Cortex of kidney (tissue), 1 donor: ENCODE measurements at places on chromosomes 11 and 22.

DNA sequence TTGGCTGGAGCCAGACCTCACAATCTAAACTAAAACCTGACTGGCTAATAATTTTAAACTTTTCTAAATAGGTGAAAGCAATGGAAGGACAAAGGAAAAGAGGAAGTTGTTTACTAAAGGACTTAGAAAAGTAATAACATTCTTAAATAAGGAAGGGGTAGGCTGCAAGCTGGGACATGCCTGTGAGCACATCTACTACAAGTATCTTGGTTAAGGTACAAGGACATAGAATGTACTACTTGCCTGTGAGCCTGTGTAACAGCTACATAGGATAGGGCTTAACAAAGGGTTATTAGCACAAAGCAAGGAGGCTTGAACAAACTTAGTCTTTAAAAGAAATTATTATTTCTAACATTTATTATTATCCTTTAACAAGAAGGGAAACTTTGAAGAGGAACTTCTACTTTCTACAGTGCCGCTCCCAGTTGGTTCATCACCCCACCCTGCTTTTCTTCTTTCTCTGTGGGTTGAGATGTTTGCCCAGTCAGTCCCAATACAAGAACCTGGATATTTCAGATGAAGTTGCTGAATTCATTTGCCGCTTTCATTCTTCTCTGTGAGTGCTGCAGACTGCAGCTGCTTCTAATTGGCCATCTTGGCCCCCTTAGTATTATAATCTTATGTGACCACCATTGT lies 87.5 kb downstream of the PRMT3 start:
- DNase-seq: no peak

GRCh38 chr11:118899296-118899688 lies 15.6 kb downstream of the CXCR5 start:
- DNase-seq: no peak

DNA sequence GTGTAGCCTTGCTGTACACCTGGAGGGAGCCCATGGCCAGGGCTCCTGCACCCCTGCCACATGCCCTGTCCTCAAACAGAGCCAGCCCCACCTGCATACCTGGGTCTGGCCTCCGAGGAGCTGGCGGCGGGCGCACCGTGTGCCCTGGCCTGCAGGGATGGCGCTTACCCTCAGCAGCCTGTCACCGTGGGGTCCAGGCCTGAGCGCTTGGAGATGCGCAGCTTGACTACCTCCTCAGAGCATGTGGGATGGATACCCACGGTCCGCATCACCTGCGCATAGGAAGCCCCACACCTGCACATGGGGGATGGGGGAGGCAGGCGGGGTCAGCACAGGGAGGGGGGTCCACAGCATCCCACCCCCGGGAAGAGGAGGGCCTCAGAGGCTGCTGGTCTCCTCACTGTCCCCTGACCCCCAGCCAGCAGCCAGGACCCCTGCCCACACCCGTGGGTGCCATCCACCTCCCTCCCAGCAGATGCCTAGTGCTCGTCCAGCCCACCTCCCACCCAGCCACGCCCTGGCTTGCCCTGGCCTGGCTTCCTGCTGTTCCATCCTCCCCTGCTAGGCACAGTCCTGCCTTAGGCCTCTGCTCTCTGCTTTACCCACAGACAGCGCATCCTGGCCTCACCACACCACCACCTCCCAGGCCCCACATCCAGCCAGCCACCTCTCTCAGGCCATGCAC lies 22.4 kb upstream of the GNB1L start:
- DNase-seq: no peak

DNA sequence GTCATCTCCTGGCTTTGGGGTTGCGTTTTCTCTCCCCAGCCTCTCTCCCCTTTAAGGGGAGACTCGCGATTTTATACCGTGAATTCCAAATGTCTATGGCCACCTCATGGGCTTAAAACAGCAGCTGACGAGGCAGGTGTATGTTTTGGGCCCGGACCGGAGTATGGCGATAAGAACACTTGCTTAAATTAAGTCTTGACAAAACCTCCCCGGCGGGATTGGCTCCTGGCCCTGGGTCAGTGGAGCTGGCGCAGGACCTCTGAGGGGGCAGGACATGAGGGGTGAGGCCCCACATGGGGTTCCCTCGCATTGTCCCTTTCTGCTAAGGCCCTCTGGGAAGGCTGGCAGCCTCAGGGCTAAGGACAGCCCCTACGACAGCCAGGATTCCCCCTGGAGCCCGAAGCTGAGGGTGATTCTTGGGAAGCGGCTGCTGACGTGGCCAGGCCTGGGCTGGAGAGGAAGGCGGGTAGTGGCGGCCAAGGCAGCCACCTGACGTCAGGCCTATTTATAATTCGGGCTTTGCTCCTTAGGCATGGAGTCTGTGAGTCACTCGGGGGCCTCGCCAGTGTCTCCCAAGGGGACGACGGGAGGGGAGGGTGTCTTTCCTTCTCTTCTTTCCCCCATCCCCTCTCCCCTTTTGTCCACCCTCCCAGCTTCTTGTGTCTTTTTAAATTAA lies 12.7 kb downstream of the MYO18B start:
- DNase-seq: no peak

GRCh38 chr11:110679323-110679975 lies 32.8 kb downstream of the ARHGAP20 start:
- no peak for DNase-seq

DNA sequence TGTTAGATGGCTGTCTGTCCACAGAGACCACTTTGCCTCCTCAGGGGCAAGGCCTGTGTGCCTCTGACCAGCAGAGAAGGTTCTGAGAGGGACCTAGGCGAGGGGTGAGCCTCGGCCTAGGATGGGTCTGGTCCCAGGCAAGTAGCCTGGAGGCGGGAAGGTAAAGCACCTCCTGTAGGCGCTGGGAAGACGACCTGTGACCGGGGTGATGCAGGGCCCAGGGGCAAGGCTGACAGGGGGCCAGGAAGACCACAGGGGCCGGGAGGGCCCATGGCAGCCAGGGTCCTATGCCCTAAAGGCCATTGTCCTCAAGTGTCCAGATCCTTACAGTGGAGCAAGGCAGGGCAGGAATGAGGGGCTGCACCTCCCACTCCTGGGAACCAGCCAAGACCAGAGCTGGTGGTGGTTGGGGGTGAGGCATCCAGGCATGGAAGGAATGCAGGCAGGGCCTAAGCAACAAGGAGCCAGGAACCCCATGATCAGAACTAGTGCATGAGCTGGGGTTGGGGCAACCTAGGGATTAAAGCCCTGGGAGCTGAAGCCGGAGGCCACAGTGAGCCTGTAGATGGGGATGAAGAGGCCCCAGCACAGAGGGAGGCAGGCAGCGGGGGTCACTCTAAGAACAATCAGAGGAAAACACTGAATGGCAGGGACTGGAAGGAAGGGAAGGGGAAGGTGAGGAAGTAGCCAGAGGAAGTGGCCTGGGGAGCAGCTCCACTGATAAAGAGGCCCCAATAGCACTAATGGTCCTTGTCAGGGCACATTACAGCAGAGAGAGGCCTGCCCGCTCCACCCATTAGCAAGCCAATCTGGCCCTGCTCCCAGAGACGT lies 32.9 kb upstream of the KLHL35 start:
- no peak for DNase-seq

DNA sequence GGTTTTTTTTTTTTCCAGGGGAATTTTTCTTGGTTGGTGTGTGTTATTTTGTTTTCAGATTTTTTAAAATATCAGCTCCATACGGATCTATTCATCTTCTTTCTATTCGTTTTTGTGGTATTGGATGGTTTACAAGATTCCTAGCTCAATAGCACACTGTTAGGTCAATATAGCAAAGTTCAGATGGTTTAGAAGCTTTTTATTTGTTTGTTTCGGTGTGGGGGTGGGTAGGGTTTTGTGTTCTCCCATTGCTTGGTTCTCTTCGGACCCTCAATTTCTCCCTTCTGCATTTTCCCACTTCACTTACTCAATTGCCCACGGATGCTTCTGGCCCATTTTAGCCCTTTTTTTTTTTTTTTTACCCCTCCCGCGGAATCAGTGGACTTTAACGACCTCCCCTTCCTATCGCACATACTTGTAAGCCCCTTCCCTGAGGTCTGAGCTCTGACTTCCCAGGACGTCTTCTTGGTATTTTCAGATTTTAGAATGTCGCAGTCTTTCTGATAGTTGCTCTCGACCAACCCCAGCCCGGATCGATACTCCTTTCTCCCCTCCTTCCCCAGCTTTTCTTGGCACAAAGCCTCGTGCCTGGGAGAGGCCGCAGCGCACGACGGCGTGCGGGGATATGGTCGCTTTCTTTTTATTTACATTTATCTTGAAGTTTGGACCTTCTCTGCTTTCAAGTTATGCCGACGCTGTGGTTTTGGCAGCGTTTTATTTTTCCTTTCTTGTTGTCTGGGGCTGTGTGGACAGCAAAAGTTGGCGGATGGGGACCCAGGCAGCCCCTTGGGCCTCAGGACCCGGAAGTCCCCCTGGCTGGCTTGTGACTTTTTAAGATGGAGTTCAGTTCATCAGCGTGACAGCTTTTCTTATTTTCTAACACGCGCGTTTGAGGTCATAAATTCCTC lies 4.4 kb upstream of the SPDYC start:
- DNase-seq: no peak

- DNase-seq: no peak
Observed at GRCh38 chr11:69353696-69354544, 60.0 kb downstream of the MYEOV start.

- no peak for DNase-seq
Observed at GRCh38 chr11:65653229-65654225, 9.2 kb downstream of the RELA start.

DNA sequence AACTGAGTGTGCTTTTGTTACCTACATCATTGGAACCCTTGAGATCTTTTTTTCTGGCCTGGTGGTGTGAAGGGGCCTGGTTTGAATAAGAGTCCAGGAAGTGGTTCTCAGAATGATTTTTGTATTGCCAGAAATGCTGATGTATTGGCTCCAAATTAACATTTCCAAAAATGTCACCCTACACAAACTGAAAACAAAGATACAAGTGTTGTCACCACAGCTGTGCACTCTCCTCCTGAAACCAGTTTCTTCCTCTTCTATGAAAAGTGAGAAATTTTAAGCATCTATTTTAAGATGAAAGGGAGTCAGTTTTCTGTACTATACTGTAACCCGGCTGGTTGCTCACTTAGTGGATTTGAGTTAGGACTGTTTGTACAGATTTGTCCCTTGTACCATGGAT lies 218.8 kb downstream of the PGR start:
- no peak for DNase-seq

- no peak for DNase-seq
Observed at GRCh38 chr11:68036141-68036716, 2.6 kb upstream of the TCIRG1 start.

GRCh38 chr11:58575377-58576020 lies at the start of gene LPXN:
TSS of gene LPXN (minus strand) at chr11:58575856. CDS start at chr11:58575772, 84 bp downstream.
- no peak for DNase-seq

DNA sequence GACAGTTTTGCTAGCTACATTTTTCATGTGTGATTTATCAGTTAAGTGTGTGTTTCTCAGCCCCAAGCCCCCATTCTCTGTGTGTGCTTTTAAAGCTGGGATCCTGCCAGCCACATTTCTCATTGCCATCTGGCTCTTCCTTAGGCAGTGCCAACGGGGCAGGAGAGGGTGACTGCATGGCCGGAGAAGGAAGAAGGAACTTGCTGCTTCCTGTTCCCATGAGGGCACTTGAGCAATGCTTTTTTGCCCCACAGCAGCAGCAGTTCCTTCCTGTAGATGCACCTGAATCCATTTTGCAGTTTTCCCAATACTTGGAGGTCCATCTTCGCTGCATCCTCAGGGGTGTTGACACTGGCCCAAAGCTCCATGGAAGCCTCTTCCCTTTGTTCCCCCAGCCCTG lies 37.5 kb downstream of the TNRC6B start:
- DNase-seq: no peak

DNA sequence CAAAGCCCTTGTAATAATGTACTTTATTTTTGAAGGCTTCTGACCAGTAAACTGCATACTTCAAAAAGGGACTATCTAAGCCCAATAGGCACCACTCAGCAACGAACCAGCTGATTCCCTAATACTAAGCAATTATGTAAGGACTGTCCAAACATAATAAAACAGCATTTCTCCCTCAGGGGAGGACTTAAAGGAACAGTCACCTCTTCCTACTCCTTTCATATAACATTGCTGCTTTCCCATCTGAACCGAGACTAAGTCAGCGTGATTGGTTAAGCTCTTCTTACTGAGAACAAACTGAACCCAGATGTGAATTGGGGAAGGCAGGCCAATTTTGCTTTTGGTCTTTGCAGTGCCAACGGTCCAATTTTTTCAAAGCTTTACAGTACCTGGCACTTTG lies 420.0 kb downstream of the METTL15 start:
- no peak for DNase-seq

DNA sequence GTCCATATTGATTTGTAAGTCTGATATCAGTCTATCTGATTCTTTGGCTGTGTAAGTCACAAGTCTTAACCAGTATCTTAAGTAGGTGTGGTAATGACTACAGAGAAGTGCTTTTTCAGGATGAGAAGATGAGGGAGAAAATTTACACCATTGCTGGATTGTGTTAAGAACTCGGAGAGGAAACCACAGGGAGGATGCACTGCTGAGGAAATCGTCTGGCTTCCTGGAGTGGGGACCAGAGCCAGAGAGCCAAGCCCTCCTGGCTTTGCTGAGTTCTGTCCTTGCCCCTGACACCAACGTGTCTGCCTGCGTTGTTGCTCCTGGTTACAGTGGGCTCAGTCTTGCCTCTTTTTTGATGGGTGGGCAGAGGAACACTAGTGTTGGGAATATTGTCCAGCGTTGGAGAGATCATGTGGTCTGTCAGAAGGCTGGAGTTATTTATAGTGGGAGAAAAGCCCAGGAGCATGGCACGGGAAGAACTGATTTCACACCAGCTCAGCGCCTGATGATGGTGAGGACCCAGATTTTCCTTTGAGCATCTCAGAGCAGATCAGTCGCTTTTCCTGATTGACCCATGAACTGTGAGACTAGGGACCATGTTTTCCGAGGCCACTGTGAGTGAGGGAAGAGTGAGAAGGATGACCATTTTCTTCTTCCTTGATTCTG lies 29.6 kb downstream of the MARK2 start:
- DNase-seq: no peak

DNA sequence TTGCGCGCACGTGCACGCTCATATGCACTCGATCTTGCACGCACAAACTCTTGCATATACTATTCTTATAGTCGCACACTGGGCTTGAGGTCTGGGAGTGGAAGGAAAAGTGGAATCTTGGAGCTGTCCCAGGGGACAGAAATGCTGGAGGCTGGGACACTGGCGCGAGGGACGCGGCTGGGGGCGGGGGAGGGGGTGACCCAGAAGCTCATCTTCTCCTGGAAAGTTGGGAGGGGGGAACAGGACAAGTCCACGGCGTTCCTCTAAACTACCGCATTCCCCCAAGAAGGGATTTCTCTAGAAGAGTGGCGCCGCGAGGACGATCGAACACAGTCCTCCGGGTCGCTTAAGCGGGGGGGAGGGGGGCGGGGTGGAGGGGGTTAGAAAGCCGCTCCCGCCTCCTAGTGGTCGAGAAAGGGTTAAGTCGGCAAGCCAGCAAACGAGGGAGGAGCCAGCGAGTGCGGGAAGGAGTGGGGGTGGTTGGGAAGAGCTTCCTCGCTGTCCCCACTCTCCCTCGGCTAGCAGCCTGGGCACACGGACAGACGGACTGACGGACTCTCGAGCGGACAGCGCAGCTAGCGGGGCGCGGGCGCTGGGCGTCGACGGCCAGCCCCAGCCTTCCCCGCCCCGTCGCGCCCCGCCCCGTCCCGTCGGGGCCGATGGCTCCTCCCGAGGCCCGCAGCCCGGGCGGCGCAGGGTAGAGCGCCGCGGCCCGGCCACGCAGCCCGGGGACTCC lies at the start of gene RTN4RL2:
Gene RTN4RL2, plus strand, starts transcription at position 507 of the 736 bp plus-strand sequence. CDS start 338 bp downstream, outside the sequence.
- no peak for DNase-seq
